GM13977 (cell line): ENCODE measurements at places on chromosomes 16 and 17.

- no peak for DNase-seq
Measured at GRCh38 chr17:39810939-39811728, 53.0 kb downstream of the IKZF3 start.

- DNase-seq, result no peak
Measured at GRCh38 chr17:17811381-17812210, 25.2 kb downstream of the SREBF1 start.

DNA sequence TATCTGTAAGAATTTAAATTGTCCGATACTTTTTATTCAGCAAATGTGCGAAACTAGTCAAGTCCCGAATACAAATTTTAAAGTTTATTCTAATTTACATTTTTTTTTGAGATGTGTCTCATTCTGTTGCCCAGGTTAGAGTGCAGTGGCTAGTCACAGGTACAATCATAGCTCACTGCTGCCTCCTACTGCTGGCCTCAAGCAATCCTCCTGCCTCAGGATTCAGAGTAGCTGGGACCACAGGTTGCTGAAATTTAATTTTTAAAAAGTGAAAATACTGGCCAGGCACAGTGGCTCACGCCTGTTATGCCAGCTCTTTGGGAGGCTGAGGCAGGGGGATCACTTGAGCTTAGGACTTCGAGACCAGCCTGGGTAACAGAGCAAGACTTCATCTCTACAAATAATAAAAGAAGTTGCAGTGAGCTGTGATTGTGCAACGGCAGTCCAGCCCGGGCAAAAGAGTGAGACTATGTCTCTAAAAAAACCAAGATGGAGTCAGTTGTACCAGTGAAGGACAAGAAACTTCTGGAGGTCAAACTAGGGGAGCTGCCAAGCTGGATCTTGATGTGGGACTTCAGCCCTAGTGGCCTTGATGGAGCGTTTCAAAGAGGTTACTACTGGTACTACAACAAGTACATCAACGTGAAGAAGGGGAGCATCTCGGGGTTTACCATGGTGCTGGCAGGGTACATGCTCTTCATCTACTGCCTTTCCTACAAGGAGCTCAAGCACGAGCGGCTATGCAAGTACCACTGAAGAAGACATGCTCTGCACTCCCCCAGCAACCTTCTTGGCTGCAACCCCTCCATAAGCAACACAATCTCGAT is 5.6 kb downstream of the POLG2 start:
- no peak for DNase-seq

- DNase-seq, result peak; percentile 90
Measured at GRCh38 chr16:87387942-87388817, 4.0 kb upstream of the MAP1LC3B start.

- no peak for DNase-seq
Measured at GRCh38 chr16:9921997-9922396, 260.2 kb downstream of the GRIN2A start.
